ENCODE measurements at places on chromosomes 2 and 18.

DNA sequence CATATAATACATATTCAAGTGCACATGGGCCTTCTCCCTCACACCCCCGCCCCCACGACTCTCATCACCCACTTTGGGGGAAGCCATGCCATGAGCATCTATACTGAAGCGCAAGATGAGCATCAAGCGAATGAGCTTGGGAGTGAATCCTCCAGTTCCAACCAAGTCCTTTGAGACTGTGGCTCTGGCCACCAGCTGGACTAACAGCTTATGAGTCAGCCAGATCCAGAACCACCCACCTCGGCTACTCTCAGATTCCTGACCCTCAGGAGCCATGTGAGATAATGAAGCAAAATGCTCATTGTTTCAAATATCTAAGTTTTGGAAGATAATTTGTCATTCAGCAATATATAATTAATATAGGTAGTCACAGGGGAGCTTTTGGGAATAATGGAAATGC is 22.2 kb upstream of the IL1RL1 start:
- no peak for DNase-seq

DNA sequence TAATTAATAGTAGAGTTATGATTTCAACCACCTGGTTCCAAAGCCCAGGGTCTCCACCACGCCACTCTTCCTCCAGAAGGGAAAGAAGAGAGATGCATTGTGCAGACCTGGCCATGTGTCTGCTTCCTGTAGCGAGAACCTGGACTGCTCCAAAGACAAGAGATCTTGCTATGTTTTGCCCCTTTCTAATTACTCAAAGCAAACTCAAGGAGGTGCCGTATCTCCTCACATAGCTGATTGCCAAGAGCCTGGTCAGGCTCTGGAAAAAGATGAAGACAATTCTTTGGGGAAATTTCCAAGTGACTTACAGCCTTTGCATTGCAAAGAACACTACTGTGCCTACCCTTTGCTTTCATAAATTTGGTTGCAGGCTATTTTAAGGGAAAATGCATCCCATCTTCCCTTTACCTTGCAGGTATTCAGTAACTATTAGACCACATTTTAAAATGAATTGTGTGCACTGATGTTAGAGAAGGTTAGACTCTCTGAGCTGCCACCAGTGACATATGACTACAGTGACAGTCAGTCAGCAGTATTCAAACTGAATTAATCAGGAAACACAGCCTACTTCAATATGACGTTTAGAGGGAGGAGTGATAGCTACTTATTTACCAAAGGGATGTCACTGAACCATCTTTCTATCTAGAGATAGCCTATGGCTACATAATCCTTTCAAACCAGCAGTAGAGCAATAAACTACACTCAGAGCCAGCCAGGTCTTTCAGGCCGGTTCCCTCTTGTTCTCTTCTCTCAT is 842.1 kb upstream of the FANCL start:
- DNase-seq: no peak

DNA sequence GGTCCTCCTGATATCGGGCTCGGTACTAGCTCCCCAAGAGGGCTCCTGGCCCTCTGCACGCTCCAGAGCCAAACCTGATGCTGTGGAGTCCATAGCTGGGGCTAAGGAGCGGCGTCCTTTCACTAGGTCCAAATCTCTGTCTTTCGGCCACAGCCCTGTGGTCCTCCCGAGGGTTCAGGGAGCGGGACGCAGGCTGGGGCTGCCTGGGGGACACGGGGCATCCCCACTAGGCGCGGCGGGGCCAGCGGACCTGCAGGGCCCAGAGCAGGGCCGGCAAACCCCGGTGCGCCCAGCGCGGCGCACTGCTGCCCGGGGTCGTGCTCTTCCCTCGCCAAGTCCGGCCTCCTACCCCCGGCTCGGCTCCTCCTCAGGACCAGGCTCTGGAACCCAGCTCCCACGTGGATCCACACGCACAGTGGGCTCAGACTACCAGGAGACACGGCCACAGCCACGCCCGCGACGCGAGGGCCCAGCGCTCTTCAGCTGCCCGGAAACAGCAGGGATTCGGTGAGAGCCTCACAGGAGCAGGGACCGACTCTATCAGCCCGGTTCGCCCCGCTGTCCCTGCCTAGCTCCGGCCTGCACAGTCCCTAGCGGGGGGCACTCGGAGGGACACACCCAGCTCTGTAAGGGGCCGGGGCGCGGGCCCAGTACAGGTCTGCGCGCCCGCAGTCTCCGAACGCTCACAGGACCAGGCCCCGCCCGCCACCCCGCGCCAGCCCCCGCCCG is 593 bp downstream of the ZNF514 start:
- DNase-seq: peak; percentile 5

GRCh38 chr18:3495691-3496430 is 45.9 kb downstream of the TGIF1 start:
- no peak for DNase-seq

DNA sequence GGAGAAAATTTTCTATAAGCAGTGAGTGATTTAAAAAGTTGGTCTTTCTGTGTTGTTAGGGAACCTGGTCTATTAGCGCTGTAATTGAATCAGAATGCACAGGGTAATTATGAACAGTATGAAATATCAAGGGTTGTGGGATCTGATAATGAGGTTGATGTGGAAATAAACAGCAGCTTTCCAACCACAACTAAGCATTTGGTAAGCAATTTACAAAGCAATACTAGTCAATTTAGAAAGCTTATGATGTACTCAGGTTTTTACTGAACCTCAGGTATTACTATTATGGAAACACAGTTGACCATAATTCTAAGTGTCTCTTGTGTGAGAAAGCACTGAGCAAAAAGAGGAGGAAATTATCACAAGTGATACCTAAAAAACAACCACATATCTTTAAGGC is 11.0 kb upstream of the SMCHD1 start:
- DNase-seq: no peak

DNA sequence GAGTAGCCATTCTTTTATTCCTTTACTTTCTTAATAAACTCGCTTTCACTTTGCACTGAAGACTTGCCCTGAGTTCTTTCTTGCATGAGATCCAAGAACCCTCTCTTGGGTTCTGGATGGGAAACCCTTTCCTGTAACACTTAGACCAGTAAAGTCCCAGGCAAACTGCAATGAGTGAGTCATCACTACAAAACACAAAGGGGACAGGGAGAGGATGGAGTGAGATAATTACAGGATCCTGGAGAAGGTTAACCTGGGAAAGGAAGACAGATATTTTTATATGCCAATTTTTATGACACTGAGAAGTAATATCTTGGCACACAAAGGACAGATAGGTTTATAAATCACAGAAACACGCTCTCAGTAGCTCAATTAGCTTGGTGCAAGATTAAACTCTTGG is 48.7 kb downstream of the EHD3 start:
- no peak for DNase-seq

- DNase-seq: no peak
These were observed 70.0 kb downstream of the TWSG1 start for GRCh38 chr18:9404565-9405060.

- no peak for DNase-seq
These were observed 26.3 kb upstream of the SH3RF3 start for GRCh38 chr2:109102588-109103233.

DNA sequence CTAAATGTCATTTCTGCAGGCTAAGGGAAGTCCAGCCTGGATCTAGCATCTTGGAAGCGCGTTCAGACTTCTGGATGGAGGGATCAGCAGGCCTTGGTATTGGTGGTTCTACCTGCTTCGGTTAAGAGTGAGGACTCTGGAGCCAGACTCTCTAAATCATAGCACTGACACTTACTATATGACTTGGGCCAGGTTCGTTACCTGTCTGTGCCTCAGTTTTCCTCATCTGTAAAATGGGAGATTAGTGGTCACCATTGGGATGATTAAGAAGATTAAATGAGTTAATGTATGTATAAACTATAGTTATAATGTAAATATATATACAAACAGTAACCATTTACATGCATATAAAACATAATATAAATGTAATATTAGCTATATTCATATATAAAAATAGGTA is 995 bp upstream of the ICOS start:
- DNase-seq: no peak
